ENCODE measurements at places on chromosomes 4 and X.

DNA sequence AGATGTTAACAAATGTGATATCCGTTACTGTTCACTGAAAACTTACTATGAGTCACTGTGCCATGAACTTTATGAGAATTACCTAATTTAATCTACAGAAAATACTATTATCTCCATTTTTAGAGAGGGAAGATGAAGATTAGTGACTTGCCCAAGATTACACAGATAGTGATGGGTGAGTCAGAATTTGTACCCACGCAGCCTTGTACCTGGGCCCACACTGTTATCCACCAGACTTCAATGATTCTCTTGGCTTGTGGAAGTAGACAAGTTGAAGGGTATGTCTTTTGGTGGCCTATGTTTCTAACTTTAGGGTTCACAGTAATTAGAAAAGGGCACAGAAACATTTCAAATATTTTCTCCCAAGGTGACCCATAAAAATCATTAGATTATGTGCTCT lies 472.5 kb upstream of the NR3C2 start:
- no peak for DNase-seq

DNA sequence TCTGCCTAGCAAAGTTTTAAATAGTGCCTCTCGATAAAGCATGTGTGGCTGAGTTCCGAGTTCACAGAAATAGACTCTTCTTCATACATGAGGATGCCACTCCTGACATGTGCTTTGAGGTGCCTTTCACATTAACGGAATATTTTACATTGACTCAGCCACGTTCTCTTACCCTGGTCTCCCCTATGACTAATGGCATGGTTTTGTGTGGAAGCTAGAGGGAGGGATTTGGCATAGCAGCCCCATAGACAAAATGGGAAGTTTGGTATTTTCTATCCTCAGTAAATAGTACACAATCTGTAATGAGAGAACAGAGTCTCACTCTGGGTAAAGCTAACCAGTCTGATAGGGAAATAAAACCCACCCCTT lies 68.9 kb downstream of the PCDH19 start:
- no peak for DNase-seq

DNA sequence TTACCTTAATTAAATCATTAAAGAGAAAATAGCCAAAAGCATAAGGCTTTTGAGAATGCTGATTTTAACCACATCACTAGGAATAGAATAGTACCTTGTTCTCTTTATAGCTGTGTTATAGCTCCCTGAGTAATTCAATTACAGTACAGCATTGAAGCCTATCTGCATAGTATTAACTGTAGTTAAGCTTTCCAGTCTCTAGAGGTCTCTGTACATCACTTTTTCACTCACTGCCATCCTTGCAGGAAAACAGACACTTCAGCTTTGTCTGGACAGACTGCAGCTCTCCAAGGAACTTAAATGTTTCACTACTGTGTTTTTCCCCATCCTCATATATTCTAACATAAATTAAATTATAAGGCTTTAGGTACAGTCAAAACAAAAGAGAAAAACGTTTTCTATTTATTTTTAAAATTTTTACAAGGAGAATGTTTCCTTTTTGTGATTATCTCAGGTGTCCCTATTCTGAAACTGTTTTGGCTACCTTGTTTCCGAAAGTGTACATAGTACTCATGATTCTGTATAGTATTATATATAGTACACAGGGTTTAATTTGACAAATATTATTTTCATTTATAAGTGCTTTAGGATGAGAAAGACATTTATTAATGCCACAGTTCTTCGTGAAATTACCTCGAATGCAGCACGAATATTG lies 407.9 kb downstream of the PCDH18 start:
- DNase-seq = no peak

GRCh38 chrX:9390121-9390520 lies 74.7 kb upstream of the TBL1X start:
- DNase-seq = no peak

- DNase-seq = no peak
These were observed 29.0 kb downstream of the ENPP6 start for GRCh38 chr4:184188443-184189400.

DNA sequence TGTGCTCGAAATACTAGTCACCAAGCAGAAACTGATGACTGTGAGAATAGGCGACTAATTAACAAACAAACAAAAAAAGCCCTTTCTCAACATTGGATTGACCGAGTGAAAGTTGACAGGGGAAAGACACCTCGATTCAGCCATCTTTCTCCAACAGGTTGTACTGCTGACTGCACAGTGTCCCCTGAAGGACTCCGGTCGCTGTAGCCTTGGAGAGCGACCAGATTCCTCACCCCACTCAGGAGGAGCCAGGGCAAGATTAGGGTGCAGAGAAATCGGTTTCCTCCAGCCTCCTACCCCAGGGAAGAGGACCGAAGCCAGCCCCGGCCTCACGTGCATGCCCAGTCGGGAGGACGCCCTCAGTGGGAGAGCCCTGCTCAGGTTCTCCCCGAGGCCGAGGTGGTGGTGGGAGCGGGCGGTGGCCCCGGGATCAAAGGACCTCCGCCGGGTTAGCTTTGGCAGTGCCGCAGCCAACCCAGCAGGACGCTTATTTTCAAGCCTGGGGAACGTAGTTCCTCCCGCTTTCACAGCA lies 1.1 kb upstream of the RAP1GDS1 start:
- no peak for DNase-seq

- DNase-seq = no peak
These were observed 16.5 kb downstream of the SEPTIN11 start for GRCh38 chr4:76965866-76966579.

DNA sequence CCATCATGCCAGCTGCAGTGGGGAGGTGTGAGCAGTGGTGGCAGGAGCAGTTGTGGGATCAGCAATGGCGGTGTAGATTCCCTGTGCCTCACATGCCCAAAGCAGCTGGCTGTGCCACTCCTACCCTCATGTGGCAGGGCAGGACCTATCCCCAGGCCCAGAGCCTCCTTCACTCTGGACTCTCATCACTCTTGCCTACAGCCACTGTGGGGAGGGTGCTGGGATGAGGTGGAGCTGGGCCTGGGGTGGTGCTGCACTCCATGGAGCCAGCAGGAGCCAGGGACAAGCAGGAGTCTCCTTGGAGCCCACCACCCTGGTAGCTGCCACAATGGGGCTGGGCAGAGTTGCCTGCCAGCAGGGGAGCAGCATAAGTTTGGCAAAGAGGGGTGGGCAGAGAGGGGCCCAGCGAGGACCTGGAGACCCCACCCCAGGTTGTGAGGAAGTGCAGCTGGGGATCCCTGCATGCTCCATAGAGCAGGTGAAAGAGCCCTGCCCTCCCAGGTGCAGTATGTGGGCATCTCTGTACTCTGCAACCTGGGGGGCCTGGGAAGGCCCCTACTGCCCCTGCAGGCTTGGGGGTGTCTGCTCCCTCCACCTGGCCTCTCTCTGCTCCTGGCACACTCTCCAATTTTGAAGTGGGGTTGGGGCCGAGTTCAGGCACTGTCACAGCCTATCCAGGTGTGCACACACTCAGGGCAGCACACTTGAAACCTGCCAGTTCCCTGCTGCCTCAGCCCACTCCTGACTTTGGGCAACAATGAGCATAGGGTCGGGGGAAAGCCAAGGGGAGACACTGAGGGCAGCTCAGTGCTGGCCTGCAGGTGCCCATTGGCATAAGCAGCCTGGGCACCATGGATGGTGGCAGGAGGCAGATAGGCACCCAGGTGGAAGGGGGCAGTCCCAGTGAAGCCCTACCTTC lies 74.0 kb upstream of the INTU start:
- DNase-seq = no peak

DNA sequence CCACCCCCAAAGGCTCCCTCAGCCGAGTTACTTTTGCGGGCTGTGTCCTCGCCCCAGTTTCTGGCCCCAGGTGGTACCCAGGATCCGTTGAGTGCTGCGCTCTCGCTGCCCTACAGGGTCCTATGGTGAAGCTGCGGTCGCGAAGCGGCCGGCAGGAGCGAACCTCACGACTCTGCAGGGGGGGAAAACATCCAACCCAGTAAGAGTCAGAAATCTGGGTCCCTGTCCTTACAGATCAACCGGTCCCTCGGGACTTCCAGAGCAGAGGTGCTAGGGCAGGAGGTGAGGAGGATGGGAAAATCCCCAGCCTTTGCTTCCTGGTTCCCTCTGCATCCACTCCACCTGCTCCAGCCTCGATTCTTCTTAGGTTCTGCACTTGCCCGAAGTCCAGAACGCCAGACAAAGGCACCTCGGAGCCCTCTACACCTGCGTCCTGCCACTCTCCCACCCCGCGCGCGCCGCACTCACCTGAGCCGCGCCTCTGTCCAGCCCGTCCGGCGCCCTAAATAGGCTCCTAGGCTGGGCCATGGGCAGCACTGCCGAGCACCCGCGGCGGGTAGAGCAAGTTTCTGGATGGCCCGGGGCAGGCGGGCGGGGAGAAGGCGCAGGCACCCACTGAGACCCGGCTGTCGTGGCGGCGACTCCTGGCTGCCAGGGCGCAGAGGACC lies at the start of gene HS3ST1:
Gene HS3ST1, minus strand, starts transcription at position 664 of the 668 bp plus-strand sequence. CDS start 28,889 bp downstream, outside the sequence.
- DNase-seq = no peak

DNA sequence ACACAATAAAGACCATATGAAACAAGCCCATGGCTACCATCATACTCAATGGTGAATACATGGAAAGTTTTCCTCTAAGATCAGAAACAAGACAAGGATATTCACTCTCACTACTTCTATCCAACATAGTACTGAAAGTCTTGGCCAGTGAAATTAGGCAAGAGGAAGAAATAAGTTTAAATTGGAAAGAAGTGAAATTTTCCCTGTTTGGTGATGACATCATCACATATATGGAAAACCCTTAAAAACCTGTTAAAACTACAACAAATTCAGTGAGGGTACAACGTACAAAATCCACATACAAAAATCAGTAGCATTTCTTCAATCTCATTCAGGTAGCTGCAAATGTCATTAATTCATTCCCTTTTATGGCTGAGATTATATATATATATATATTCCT lies 164.0 kb upstream of the IRS4 start:
- DNase-seq = no peak

GRCh38 chrX:264634-265455 lies 16.3 kb upstream of the PLCXD1 start:
- no peak for DNase-seq

- DNase-seq = no peak
These were observed 666 bp downstream of the CCDC158 start for GRCh38 chr4:76420188-76420761.

DNA sequence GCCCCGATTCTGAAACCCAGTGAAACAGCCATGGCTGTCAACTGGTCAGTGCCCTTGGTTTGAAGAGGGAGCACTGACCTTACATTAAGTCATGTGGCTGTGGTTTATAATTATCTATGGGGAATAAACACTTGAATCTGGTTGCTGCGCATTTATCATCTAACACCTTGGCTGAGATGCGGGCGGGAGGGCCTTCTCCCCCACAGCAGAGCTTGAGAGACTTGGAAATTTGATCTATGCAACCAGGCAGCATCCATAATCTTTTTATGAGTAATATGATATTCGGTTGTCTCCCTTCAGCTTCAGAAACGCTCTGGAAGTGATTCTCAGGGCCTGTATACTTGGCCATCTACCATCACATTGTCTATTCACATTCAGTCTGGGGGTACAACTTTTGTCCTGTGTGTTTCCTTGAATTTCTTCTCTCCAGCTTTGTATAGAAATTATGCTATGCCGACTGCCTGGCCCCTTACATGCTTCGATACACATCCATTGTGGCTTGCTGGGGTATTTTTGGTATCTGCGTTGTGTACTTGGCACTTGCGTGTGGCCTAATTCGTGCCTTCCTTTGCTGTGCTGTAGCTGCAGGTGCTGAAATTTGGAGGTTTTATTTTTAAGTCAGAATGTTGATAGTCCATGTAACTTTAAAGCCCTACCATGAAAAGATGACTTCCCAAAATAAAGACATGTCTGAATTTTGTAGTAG lies 321.6 kb downstream of the ARHGAP10 start:
- DNase-seq = no peak

DNA sequence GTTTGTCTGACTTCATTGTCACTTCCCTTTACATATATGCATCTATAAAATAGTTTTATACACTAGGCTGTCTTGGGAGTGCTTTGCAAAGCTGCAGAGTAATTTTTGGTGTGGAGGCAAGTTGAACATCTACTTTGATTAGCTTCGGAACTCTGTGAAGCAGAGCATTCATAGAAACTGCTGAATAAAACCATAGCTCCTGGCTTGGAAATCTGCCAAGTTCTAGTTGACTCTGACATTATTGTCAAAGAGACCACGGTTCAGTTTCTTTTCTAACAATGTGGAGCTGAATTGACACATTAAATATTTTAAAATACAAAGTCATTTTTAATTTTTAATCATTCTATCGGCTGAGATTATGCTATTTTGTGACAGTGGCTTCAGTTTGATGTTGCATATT lies 335.0 kb downstream of the BMPR1B start:
- no peak for DNase-seq

DNA sequence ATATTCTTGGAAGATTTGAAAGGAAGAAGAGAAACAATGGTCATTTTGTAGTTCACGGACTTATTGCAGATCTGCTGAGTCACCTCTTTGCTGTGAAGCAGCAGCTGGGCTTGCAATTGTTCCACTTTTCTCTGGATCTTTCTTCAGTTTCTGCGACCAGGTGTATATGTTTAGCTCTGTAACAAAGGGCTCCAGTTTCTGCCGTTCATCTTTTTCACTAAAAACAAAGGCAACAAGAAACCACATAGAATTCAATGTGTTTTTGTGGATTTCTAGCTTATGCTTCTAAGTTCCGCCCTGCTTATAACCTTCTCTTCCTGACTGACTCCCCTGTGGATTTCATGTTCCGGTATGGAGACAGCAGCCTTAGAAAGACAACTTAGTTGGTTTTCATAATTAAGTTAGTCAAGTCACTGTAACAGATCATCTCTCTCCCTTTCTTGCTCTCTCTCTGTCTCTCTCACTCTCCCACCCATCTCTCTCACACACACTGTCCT lies 121.6 kb upstream of the EPHA5 start:
- DNase-seq = no peak

DNA sequence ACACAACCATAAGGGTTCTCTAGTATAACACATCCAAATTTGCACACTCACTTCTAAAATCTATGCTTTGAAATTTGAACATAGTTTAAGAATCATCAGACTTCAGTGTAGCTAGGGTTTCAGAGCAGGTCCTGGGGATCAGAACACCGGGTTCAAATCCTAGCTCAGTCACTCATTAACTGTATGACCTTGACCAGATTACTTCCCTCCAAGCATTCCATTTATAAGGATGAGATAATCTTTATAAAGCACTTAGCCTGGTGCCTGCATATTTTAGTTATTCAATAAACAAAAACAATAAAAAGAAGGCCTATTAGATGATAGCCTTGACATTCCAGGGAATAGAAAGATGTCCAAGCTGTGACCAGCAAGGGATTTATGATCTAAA lies 4.8 kb upstream of the STBD1 start:
- DNase-seq = no peak

Data from stimulated activated CD8-positive, alpha-beta memory T cell treated with anti-CD3 and anti-CD28 coated beads, Interleukin-7, amount 100 ng/mL, for 1 hour (primary cell).